ENCODE measurements at places on chromosomes 2 and 18.

- DNase-seq = no peak
Observed at GRCh38 chr18:79453816-79454735, 58.3 kb downstream of the NFATC1 start.

DNA sequence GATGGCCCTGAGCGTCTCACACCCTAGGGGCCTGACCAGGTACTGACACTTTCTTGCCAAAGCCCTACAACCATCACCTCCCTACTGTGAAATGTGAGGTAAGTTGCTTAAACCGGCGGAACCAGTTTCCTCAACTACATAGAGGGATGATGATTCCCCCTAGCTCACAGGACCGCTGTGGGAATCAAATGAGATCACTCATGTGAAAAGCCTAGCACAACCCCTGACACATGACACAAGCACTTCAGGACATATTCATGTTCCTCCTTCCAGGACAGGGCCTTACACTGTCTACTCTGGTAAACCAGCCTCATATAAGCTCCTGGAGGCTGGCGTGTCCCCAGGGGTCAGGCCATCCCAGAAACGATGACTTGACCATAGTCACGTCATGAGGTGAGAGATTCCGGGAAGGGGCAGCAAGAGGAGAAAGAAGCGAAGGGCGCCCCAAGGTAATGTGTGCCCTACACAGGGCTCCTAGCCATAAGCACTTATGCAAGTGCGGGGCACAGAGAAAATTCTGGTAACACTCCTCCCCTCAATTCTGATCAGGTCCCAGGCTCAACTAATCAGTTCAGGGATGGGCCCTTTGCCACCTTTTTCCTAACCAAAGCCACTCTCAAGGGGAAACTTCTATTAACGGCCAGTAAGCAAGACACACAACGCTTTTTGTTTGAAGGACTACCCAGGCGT, 49.5 kb downstream of the C2orf42 start:
- DNase-seq = peak; percentile 61

GRCh38 chr2:23596316-23596885, 211.4 kb downstream of the KLHL29 start:
- DNase-seq = no peak

DNA sequence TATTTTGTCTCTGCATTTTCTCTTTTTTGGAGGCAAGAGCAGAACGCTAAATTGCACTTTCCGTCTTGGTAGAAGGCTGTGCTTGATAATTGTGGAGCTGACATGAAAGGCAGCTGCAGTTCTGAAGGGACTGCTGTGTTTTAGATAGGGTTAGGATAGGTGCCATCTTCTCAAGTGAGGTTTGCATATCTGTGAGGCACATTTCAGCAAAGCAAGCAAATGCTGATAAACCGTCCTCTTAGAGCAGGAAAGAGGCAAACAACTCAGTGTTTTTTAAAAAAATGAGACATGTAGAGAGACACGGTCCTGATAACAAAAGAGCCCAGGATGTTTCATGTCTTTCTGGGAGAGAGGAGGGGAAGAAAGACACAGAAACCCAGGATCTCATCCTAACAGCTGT, 217.7 kb downstream of the SOCS6 start:
- DNase-seq = no peak

DNA sequence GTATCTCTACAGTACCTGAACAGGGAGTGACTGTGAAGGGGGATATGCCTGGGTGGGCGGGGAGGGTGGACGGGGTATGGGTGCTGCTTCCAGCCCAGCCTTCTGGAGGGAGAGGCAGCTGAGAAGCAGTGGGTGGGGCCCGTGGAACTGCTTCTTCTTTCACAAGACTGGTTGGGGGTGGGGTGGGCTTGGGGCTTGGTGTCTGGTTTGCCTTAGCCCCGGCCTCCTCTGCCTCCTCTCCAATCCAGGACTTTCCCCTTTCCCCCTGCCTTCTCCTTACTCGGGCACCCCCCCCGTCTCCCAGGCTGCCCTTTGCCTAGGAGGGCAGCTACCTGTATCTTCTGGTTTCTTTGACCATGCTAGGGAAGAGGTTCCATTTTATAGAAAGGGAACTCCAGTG, 233.4 kb downstream of the DYSF start:
- no peak for DNase-seq

GRCh38 chr2:38376346-38377049, 575 bp downstream of the ATL2 start:
- DNase-seq = peak; percentile 78

DNA sequence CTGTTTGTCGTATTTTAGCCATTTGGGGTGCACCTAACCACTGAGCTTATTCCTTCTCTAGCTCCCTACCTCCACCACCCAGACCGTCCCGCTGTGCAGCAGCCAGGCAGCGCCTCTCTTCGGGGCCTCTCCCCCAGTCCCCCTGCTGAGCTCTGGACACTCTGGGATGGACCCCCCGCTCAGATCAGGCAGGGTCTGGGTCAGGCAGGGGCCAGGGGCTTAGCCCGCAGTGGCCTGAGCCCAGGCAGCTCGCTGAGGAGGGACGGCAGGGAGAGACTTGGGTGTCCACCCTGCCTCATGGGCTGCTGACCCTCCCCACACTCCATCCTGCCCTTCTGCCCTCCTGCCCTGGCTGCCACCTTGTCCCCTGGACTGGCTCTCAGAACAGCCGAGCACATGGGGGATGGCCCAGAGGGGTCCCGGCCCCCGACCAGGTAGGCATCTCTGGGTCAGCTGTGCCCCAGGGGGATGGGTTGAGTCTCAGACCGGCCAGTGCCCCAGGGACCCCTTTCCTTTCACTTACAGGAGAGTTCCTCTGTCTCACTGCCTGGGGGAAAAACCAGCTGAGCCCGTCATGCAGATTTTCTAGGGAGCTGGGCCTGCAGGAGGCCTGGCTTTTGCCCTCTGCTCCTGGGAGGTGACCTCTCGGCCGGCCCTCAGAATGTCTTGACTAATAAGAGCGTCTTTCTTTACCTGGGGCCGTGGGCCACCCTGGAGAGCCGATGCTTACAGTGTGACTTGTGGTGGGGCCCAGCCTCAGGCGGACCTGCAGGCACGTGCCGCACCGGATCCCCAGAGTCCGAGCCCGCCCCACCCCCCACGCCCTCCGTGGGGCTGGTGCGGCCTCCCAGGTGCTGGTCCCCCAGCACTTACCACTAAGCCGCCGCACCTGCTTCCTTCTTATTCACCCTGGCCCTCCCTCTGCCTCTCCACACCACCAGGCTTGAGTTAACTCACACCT, 22.8 kb upstream of the PXDN start:
- DNase-seq = no peak

GRCh38 chr2:19022334-19022733, 336.1 kb downstream of the OSR1 start:
- no peak for DNase-seq
